ENCODE measurements at places on chromosomes 11 and 22. TPM values are rescaled to one million over a fixed set of nuclear protein-coding genes. Genes with fewer than 3 reads are reported as not detected.

Gene GLYAT
- polyA plus RNA-seq, result not detected

Gene GLYATL2
- 0.84 TPM for polyA plus RNA-seq

Gene OR10A6
- not detected for polyA plus RNA-seq

Gene ENTHD1
- not detected for polyA plus RNA-seq

Gene KRTAP5-9
- not detected for polyA plus RNA-seq

Gene OR4D11
- polyA plus RNA-seq, result not detected

Gene TMEM109
- polyA plus RNA-seq, result 94.1 TPM

Gene ABCG4
- polyA plus RNA-seq, result 0.49 TPM

Gene NAA40
- polyA plus RNA-seq, result 23.6 TPM

Gene CBLIF
- polyA plus RNA-seq, result not detected

Gene OR10A2
- polyA plus RNA-seq, result not detected

Gene C11orf91
- polyA plus RNA-seq, result not detected

Gene SLC1A2
- polyA plus RNA-seq, result 0.38 TPM

Gene CKAP5
- polyA plus RNA-seq, result 70.1 TPM

Gene IL18
- polyA plus RNA-seq, result 0.37 TPM

Gene IL17REL
- polyA plus RNA-seq, result not detected

Gene LSP1
- polyA plus RNA-seq, result 33.9 TPM

Gene APOL5
- polyA plus RNA-seq, result 1.4 TPM

Gene MAFF
- 5.1 TPM for polyA plus RNA-seq

Gene TMEM132A
- polyA plus RNA-seq, result 36.1 TPM

Gene OR52A1
- polyA plus RNA-seq, result 0.03 TPM

Measured in muscle of back (tissue), 13 donors.